ENCODE measurements at places on chromosomes 7 and 10.

- DNase-seq, result no peak
These were observed 59.5 kb upstream of the ACSM6 start for GRCh38 chr10:95134490-95134889.

DNA sequence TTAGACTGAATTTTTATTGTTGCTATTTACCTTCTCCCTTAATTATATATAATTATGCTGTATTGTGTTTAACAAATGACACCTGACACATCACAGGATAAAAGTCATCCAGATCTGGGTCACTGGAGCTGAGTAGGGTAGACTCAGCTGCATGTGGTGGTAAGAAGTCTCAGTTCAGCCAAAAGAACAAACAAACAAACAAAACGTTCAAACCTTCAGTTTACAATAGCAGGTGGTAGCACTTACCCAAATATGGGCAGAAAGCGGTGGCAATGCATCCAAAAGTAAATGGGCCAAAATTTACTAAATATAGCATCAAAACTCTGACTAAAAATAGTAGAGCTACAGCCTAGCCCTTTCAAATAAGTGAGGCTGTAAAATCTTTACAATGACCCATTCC lies 42.2 kb downstream of the ZWINT start:
- DNase-seq, result no peak

GRCh38 chr7:48427671-48428070 lies 256.4 kb downstream of the ABCA13 start:
- DNase-seq, result no peak

DNA sequence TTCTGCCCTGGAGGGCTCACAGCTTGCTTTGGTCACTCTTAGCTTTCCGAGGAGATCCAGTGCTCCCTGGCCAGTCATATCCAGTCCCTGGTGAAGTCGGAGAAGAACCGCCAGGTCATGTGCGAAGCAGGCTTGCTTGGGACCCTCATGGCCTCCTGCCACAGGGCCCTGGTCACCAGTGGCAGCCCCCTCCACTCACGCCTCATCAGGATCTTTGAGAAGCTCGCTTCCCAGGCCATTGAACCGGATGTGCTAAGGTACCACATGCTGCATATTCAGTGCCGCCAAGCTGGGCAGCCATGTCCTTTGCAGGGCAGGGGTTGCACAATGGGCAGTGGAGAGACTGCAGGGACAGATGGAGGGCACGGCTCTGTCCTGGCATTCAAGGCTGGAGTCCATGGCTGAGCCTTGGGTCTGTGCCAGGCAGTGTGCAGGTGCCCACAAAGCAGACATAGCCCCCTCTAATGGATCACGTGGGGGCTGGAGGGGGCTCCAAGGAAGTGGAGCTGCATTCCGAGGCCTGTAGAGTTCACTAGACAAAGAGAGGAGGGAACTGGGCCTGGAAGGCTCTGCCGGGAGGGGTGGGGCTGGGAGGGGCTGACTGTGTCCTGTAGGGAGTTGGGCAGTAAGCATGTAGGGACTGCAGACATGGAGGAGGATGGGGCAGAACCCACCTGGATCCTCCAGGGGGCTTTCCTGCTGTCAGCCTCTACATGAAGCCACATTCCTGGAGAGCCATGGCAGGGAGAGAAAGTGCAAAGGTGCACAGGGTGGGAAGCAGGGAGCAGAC lies 89.9 kb downstream of the WDFY4 start:
- DNase-seq, result no peak

- DNase-seq, result no peak
These were observed 30.1 kb downstream of the TSPAN14 start for GRCh38 chr10:80484243-80484642.

All from CD4-positive, alpha-beta T cell treated with Interleukin-21 for 1 hour (primary cell).